Tibial nerve (tissue), 4 donors: ENCODE measurements at places on chromosomes 7 and 10.

GRCh38 chr7:85711894-85712293 lies 525.0 kb upstream of the SEMA3D start:
- DNase-seq, result no peak

- no peak for DNase-seq
These were observed 15.1 kb upstream of the NUDCD3 start for GRCh38 chr7:44505595-44505994.

GRCh38 chr7:33039257-33039902 lies 23.2 kb downstream of the NT5C3A start:
- DNase-seq, result no peak

DNA sequence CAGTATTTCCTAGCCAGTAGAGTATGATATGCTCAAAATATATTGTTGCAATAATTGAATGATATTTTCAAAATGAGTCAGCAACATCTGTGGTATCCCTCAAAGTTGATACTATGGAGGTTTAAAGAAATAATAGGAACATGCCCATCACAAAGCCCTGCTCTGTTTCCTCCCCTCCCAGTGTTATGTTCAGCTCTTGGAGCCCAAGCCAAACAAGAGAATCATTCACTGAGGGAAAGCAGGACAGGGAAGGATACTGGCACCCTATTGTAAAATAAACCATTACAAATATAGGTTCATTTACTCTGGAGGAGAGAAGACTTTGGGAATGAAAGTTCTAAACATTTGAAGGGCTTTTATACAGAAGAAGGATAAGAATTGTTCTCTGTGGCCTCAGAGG lies 37.6 kb downstream of the SORCS3 start:
- no peak for DNase-seq

GRCh38 chr7:5217851-5218331 lies 27.9 kb downstream of the WIPI2 start:
- peak; percentile 3 for DNase-seq

- no peak for DNase-seq
These were observed 237.2 kb downstream of the MAGI2 start for GRCh38 chr7:79216236-79216635.
